NCI-H526 treated with DMSO at 0.1 percent for 48 hours (cell line): ENCODE measurements at places on chromosomes 6 and 20.

DNA sequence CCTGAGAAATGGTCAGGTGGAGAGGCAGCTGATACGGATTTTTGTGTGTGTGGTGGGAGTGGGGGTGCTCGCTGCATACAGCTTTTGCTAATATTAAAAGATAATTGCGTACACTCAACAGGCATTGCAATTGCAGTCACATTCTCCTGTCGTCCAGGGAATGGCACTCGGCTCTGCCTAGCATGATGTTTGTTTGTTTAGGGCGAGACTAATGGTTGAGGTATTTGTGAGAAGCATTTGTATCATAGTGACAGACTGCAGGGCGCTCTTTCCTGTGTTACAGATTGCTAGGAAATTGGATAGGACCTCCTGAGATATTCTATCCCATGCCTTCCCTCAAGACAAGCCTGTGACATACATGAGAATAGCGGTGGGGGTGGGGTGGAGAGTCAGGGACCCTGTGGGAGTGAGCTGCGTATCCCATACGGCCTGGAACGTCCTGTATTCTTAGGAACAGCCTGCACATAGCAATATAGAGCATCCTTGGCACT, 207.4 kb downstream of the SOX4 start:
- DNase-seq: no peak

DNA sequence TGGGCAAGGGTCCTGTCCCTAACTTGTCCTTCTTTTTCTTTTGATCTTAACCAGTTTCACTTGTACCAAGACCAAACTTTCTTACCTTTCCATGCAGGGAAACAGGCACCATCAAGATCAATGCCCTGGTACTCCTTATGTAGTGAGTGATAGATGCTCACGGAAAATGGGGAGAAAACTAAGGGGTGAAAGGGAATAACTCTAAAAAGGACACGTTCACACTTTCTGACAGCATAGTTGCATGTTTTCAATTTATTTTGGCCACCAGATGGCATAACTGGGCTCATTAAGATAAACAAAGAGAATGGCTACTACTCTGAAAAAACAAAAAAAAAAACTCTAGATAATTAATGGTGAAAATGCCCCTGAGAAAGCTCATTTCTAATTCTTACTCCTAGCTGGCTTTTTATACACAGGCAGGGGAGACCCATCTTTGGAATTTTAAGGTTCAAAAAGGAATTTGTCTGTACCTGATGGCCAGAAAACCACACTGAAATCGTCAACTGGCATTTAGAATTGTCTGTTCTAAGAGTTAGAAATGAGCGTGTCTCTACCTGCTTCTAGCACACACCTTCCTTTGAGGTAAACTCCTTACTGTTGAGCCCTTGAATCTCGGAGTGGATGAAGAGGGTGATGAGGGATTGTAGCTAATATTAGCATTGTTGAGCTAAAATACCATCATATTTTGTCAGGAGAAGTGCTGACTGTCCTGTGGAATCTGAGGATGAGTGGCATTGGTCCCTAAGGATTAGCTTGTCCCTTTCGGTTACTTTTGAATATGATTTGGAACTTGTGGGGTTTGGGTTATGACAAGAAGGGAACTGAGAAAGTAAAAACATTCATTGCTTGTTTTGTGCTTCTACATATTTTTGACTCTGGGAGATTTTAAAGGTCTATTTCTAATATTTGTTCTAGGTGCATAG, 62.2 kb upstream of the DDR1 start:
- no peak for DNase-seq

GRCh38 chr6:6969761-6970223, 138.0 kb upstream of the RREB1 start:
- peak; percentile 50 for DNase-seq

DNA sequence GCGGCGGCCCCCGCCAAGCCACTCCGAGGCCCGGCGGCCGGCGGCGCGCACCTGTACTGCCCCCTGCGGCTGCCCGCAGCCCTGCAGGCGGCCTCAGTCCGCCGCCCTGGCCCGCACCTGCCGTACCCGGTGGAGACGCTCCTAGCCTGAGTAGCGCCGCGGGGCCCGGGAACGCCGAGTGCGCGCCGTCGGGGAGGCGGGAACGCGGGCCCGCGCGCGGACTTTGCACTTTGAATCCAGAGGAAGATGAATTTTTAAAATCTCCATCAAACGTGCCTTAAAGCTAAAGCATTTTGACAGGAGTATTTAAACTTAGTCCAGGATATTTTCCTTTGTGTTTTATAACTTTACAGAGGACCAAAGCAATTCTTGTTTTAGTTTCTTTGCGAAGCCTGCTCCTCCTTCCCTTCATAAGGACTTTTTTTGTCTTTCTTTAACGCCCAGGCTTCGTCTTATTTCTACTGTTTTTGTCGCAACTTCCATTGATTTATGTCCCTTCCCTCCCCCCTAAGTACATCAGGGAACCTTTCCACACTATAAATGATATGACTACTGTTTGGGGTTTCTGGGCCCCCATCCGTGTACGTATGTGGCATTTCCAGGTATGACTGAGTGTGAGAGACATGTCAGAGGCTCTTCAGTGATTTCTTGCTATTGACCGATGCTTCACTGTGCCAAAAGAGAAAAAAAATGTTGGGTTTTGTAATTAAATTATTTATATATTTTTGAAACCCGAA, 2.0 kb downstream of the FOXQ1 start:
- DNase-seq: peak; percentile 16

DNA sequence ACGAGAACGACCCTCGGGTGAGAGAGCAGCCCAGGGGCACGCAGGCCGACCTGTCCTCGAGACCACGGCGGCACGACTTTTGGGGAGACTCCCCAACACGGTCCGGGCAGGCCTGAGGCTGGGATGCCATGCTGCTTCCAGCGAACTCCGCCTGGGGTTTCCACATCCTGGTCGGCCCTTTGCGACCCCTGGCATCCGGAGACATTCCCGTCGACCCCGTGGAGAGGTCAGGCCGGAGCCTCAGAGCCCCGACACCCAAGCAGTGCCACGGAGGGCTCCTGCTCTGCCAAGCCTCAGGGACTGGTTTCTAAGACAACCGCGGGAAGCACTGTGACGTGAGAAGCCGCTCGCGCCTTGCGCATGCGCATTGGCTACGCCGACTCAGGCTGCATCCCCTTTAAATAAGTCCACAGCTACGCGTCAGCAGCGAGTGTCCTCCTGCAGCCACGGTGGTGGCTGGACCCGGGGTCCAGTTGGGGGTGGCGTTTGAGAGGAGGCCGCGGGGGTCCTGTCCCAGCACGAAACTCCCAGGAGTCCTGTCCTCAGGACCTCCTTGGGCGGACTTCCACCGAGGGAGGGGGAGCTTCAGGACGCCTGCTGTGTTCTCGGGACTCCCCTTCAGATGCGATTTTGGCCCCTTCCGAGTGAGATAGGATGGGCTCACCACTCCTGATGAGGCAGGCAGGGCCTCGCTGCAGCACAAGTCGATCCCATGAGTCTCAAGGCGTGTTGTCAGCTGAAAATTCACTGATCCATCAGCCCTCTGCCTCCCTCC, 1089.3 kb upstream of the DEFB115 start:
- DNase-seq: no peak

DNA sequence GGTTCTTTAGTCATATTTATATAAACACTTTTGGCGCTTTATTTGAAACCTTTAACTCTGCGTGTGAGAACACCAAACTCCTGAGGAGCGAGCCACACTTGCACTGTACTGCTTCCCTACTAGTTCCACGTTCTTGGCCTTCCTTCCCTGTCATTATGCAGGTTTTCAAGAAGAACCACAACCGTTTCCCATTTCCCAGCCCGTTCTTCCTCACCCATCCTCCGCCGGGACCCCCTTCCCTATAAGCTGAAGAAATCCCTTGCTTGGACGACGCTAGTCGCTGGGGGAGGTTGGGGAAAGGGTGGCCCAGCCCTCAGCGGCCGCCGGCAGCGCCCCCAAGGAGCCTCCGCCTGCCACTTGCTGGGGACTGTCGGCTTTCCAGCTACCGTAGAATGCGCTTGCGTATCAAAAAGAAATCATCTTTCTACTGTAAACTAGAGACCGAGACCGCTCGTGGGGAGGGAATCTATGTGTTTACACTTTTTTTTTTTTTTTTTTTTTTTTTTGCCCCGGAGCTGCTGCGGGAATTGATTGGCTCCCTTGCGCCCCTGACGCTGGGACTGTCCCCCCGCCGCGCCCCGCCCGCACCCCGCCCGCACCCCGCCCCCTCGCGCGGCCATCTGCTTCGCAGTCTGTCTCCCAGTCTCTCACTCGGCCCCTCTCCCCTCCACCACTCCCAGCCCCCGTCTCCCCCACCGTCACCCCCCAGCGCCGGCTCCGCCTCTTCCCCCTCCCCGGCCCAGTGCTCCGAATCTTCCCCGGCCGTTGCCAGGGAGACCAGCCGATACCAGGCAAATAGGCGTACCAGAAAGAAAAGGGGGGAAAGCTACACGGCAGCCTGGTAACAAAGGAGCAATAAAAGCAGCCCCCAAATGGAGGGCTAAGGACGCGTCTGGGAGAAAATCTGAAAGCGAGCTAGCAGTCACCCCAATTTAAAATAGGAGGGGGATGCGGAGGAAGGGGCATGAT, 2.3 kb upstream of the MARCKS start:
- DNase-seq: peak; percentile 98

GRCh38 chr6:140597181-140597580, 1222.7 kb upstream of the CITED2 start:
- DNase-seq: no peak

GRCh38 chr20:44449864-44450263, 25.8 kb upstream of the TTPAL start:
- no peak for DNase-seq

- no peak for DNase-seq
These were observed 290.5 kb upstream of the MANEA start for GRCh38 chr6:95286874-95287273.

- DNase-seq: peak; percentile 55
These were observed 27.3 kb downstream of the GSTA3 start for GRCh38 chr6:52881996-52882841.

GRCh38 chr6:163173741-163174140, 240.8 kb upstream of the QKI start:
- no peak for DNase-seq

- no peak for DNase-seq
These were observed 121.2 kb downstream of the PTPRT start for GRCh38 chr20:43068482-43068881.

- DNase-seq: no peak
These were observed 132.9 kb upstream of the DST start for GRCh38 chr6:56775498-56776166.

DNA sequence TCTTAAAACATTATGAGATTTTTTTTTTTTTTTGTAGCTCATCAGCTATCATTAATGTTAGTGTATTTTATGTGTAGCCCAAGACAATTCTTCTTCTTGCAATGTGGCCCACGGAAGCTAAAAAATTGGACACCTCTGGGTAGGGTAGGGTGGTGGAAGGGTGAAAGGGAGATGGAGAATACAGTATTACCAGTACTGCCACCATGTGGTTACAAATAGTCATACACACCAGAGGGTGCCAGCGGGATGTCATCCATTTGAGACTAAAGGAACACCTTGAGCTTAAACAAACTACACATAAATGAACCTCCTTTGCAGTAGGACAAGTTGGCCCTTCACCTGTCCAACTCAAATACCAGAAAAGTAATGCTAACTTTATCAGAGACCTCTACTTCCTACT, 601.9 kb downstream of the HTR1B start:
- no peak for DNase-seq

DNA sequence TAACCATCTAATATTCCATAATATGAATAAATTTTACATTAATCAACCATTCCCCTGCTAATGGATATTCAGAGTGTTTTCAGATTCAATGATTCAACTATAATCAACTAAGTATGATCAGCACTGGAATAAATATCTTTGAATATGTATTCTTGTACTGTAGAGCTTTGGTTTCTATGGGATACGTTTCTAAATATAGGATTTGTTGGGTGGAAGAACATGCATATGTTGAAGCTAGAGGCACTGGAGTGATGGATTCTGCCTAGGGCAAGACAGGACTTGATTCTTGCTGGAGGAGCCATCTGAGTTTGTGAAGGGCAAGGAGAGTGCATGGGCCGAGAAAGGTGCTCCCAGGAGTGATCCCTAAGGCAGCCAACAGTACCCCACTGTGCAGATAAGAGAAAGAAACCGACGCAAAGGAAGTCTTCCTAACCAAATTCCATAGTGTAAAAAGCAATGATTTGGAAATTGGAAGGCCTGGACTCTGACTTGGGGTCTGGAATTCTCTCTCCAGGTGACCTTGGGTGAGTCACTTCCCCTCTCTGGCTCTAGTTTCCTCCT, 418.7 kb downstream of the PREX1 start:
- no peak for DNase-seq

DNA sequence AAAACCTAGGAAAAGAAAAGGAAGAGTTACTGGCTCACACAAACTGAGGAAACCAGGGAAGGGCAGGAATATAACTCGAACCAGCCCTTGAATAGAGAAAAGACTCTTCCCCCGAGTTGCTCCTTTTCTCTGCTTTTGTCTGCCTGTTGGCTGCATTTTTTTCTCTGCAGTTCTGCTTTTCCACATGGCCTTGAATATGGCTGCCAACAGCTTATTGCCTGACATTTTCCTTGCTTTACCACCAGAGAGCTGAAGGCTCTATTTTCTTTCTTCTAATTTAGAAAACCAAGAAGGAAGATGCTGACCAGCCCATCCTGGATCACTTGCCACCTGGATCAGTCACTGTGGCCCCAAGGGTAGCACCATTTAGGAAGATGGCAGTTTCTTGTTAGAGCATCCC, 164.8 kb upstream of the MAN1A1 start:
- no peak for DNase-seq

- no peak for DNase-seq
These were observed 17.0 kb upstream of the ZNF318 start for GRCh38 chr6:43386492-43386891.

GRCh38 chr20:7736336-7736735, 203.9 kb downstream of the HAO1 start:
- no peak for DNase-seq

DNA sequence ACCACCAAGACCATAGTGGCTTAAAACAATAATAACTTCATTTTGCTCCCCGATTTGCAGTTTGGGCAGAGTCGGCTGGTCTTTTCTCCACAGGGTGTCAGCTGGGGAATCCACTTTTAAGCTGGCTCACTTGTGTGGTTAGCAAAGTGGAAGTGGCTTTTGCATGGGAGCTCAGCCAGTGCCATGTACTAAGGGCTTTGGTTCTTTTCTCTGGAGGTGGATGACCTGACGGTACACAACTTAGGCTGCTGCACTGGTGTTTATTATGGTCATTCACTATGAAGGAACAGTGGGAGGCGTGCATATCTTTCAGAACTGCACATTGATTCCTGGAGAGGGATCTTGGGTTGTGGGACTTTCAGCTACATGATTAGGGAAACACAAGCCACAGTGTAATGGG, 141.0 kb downstream of the OR2B2 start:
- no peak for DNase-seq

DNA sequence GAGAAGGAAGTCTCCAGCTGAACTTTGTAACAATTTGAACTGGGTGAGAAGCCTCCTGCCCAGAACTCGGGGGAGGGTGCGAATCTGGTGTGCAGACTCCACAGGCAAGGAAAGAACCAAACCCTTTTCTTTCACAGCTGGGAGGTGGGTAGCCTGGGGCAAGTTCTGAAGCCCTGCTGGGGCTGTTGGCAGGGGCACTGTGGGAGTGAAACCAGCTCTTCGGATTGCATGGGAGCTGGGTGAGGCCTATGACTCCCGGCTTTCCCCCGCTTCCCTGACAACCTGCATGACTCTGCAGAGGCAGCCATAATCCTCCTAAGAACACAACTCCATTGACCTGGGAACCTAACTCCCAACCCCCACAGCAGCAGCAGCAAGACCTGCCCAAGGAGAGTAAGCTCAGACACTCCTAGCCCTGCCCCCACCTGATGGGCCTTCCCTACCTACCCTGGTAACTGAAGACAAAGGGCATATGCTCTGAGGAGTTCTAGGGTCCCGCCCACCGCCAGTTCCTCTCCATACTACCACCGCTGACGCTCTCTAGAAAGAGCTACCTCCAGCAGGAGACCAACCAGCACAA, 37.5 kb downstream of the SOD2 start:
- no peak for DNase-seq
